ENCODE measurements at places on chromosomes 13 and 19.

DNA sequence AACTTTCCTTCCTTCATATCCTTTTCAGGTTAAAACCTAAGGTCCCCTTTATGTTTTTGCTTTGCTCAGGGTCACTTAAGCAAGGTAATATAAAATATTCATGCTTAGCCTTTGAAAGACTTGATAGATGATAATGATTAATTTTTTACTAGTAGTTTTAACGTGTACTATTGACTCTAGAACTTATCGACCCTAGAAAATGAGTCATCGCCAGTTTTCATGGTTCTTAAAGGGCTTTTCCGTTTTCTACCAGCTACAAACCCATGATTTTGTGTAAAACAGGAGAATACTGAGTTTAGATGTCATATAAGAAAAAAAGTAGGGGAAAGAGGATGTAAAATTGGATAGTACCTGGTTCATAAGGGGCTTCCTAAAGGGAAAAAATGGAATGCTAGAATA, 75.7 kb downstream of the DHRS12 start:
- DNase-seq: no peak

DNA sequence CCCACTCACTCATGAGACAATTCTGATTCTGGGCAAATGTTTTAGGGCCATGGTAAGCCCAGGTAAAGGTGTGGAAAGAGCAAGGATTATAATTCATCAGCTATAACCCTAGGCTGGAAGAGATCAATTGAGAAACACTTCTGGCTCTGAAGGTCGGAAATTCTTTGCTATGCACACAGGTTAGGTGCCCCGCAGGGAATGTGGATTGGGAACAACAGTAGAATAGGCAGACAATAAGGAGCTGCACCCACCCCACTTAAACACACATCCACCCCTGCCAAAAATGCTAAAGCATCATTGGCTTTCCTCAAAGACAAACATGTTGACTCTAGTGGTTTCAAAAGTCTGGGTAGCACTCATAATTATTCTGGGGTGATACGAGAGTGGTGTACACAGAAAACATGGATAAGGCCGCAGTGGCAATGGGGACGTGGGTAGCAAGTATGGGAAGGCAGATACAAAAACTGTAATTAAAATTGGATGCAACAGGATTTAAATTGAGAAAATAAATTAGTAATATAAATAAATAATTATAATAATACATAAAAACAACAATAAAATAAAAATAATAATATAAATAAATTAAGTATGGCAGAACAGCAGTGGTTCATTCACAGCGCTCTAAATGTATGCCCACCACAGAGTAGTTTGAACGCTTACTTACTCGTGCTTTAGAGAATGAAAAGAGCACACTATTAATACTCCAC, 8.6 kb downstream of the EFNB2 start:
- DNase-seq: no peak

DNA sequence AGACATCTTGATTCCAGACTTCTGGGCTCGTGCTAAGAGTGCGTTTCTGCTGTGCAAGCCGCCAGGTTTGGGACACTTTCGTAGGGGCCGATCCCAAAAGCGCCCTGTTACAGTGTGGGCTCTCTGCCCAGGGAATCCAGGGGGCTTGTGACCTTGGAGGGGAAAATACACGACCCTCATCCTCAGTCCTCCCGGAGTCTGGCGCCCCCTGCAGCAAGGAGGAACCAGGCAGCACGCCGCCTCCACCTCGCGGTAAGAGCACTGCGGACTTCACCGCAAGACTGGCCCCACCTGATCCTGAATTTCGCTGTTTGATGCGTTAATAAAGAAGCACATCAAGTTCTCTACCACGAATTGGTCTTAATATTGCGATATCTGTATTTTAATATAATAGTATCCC, 5.2 kb downstream of the POLRMT start:
- no peak for DNase-seq

GRCh38 chr13:95865080-95865615, 188.1 kb downstream of the UGGT2 start:
- no peak for DNase-seq

GRCh38 chr13:28653111-28653510, 5.8 kb upstream of the POMP start:
- no peak for DNase-seq

DNA sequence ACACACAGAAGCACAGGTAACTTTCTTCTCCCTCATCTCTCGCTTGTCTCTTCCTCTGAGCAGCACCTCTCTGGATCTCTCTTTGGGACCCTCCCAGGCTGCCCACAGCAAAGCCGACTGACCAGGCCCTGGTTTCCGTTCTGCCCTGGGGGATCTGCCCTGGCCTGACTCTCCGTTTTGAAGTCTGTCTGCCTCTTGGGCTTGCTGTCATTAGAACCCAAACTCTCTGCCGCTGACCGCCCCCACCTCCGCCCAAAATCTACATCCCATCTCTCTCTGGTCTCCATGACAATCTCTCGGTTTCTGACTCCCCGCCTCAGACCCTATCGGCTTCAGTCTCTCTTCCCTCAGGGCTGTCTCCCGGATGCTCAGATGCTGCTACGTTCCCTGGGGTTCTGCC, 6.9 kb downstream of the KCNC3 start:
- no peak for DNase-seq

- no peak for DNase-seq
These were observed 29.4 kb downstream of the RFXAP start for GRCh38 chr13:36848199-36848982.

- DNase-seq: peak; percentile 75
These were observed at the start of gene SHFL for GRCh38 chr19:10085641-10086590. TSS of gene SHFL (plus strand) at chr19:10086317. CDS start at chr19:10086428, 111 bp downstream.

DNA sequence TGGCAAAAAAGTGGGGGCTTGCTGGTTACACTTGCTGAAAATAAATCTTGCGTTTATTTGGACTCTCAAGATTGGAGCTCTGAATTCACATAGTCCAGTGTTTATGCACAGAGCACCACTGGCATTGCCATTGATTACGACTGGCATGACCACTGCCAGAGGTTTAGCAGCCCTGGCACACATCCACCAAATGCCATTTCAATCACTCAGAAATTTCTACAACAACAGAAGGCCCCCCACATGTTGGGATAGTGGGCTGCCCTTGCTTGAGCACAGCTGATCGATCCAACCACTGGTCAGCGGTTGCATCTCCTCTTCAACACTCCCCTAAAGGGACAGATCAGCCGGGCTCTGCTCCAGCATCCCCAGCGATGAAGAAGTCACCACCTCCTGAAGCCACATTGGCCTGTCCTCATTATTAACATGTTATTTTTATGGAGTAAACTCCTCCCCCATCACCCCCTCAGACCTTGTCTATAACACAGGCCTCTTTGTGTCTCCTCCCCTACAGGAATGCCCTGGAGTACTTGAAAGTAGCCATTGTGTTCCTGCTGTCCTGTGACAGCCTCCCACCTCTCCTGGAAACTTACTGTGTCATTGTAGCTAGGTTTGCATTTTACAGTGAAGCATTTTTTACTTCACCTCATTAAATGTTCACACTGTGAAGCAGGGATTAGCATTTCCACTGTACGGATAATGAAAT, 51.3 kb downstream of the CDADC1 start:
- DNase-seq: no peak

DNA sequence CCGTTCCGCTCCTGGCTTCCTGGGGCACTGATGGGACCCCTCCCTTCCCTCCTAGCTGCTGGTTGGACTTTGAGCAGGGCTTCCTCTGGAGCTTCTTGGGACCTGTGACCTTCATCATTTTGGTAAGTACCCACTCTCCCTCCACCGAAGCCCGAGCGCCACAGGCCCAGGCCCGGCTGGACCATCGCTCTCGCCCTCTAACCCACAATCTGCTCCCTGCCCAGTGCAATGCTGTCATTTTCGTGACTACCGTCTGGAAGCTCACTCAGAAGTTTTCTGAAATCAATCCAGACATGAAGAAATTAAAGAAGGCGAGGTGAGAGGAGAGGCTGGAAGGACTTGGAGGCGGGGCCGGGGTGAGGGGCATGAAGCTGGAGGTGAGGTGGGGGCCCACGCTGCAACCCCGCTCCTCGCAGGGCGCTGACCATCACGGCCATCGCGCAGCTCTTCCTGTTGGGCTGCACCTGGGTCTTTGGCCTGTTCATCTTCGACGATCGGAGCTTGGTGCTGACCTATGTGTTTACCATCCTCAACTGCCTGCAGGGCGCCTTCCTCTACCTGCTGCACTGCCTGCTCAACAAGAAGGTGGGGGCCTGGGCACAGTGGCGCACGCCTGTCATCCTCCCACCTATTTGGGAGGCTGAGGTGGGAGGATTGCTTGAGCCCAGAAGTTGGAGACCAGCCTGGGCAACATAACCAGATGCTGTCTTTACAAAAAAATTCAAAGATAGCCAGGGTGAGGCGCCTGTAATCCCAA, 12.3 kb downstream of the DDX39A start:
- DNase-seq: no peak

- DNase-seq: no peak
These were observed 8.8 kb downstream of the PRR36 start for GRCh38 chr19:7865262-7865911.

DNA sequence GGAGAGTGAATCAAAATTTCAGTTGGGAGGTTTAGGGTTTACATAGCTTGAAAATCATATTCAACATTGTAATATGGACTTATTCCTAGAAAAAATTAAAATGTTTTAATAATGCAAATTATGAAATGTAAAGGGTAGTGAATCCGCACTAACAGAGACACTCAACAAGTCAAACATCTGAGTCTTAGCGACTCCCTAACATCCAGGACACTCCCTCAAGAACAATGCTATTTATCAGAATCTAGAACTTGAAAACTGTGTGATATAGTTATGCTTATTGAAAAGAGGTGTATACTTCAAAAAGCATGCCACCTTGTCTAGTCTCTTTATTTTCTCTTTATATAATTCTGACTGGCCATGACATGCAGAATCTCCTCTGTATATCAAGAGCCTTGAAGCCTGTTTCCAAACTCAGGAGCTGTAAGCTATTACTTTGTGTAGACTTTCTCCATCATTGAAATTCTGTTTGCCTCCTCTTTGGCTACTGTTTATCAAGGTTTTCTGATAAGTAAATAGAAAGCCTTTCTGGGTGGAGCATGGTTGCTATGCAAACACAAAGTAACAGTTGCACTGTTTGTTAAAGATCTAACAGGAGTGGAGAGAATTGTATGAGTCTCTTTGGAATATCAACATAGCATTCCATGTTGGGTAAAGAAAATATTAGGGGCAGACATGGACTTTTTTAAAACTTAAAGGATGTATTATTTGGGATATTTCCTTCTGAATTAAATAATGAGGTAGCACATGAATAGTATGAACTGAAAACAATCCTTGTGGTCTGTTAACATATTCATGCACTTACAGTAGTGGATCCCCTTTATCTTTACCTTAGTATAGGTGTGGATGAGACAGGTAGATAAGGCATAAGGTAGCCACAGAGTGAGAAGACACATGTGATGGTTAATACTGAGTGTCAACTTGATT, 56.4 kb upstream of the MBNL2 start:
- no peak for DNase-seq

GRCh38 chr19:18282788-18283141, 1.3 kb upstream of the JUND start:
- DNase-seq: no peak

GRCh38 chr13:36891752-36892151, 28.3 kb downstream of the SMAD9 start:
- no peak for DNase-seq

- DNase-seq: no peak
These were observed at the start of gene MYH14 for GRCh38 chr19:50203281-50204080. TSS of gene MYH14 (plus strand) at chr19:50203622. CDS start at chr19:50210366, 6,744 bp downstream.

- no peak for DNase-seq
These were observed 90.3 kb upstream of the SOX1 start for GRCh38 chr13:111976474-111977178.

DNA sequence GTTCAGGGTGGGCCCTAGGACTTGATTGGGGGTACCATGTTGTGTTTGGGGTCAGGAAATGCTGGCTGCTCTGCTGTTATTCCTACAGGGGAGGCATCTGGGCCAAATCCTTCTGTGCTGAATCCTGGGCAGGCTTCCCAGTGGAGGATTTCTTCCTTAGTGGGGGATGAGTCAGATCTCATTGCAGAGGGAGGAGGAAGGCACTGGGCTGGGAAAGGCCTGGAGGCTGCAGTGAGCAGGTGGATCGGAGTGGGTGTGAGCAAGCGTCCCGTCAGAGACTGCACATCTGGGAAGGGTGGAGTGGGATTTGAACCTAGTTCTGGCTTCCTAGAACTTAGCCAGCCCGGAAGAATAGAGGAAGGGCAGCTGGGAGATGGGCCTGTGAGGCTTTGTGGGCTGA, 11.5 kb downstream of the CCDC124 start:
- no peak for DNase-seq

DNA sequence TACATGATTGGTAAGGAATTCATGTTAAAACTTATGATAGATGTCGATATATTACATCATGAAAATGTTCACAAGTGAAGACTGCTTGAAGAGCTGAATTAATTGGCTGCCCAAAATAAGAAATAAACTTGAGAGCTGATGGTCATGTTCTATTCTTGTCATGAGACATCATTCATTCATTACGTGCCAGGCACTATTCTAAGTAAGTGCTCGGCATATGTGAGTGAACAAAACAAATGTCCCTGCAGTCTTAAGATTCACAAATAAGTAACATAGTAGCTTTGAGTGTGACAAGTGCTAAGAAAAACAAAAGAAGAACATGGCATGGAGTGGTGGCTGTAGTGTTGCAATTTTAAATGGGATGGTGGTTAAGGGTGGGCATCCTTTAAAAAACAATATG, 329.3 kb downstream of the SUCLA2 start:
- DNase-seq: no peak

DNA sequence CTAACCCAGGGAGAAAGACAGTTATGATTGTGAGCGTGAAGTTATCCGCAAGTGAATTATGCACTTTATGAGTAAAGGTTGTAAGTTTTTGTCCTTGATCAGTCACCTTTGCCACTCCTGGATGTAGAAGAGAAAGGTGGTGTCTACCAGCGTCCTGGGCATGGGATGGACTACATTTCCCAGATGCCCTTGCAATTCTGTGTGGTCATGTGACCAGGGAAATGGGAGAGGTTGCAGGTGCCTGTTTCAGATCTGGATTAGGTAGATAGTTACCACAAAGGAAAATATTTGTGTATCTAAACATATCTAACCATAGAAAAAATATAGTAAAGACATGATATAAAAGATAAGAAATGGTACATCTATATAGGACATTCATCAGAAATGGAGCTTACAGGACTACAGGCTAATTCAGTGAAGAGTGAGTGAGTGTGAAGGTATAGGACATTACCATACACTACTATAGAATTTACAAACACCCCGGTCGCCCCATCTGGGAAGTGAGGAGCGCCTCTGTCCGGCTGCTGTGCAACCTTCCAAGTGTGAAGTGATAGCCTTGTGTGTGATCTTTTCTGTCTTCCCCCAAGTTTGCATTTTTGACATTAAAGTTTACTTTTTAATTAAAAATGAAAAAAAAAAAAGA, 51.6 kb upstream of the CACNA1A start:
- no peak for DNase-seq

DNA sequence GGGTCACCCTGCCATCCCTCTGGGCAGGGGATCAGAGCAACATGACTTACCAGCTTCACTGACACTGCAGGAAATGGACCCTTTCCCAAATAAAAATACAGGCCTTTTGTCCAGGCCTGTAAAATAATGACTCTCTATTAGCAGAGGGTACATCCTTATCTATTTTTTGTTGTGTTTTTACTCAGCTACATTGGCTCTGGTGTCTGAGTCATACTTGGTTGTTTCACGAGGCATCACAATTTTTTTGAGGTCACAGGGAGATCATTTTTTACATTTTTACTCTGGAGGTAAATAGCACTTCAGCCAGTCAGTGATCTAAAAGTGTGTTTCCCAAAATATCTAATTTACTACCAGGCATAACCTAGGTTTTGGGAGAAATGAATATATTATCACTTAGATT, 6.9 kb upstream of the HTR2A start:
- no peak for DNase-seq

GRCh38 chr19:3335431-3336350, 30.7 kb upstream of the NFIC start:
- DNase-seq: no peak

All from activated CD8-positive, alpha-beta memory T cell treated with anti-CD3 and anti-CD28 coated beads for 1 hour (primary cell).